Tibial artery (tissue), 4 donors: ENCODE measurements at places on chromosomes 1 and 21.

- no peak for DNase-seq
- no peak overlapping the region for H3K27ac ChIP-seq
- no peaks in the 10 kb centered on the region for H3K36me3 ChIP-seq
- H3K4me1 ChIP-seq = peaks cover 3% of the 10 kb centered on the region
- no peak overlapping the region for H3K4me3 ChIP-seq
- no peaks in the 10 kb centered on the region for H3K27me3 ChIP-seq
These were observed 158.7 kb upstream of the IRF2BP2 start for GRCh38 chr1:234768569-234769283.

DNA sequence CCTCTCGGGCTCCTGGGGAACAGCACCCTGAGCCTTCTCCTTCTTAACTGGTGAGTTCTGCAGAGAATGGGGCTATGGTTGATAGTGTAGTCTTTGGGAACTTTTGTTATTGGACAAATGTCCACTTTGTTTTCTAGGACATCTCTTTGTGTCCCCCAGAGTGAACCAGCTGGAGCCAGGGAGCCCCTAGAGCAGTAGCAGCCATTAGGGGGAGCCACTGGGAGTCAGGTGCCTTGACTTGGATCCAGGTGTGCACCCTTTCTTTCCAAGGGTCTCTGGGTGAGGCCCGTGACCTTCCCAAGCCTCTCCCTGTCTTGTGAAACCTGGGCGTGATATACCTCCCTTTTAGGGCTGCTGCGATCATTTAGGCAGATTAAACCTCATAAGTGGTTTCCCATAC, 36.9 kb downstream of the ABCG1 start:
- no peak for DNase-seq
- no peak overlapping the region for H3K4me3 ChIP-seq
- peaks cover 31% of the 10 kb centered on the region for H3K27me3 ChIP-seq
- H3K36me3 ChIP-seq = no peaks in the 10 kb centered on the region
- no peaks in the 10 kb centered on the region for H3K4me1 ChIP-seq
- H3K27ac ChIP-seq = no peak overlapping the region

DNA sequence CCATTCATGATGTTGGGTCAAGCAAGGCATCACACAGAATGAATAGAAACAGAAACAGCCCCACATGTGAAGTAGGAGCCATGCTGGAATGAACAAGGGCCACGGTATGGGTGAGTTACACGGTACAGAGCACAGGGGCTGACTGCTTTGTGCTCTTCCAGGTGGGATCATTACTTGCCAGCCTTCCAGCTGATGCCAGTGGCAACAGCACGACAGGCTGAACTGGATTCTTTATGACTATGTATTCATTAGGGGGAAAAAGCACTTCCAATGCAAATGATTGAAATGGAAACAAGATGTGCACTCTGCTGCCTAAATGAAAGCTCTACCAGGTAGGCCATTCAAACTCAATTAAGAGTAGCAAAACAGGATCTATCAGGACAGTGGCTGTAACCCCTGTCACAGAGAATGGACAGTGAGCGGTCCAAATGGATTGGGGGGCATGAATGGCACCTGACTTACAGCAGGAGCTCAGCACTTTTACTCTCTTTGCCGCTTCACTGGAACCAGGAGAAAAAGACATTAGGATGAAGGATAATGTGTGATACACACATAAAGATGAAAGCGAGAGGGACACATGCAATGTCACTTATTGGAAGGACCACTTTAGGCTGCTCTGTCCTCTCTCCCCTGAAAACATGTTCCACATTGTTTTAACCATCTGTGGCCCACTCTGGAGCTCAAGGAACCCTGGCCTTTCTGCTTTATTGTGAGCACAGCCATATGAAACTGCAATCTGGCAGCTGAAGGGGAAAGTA, 23.4 kb upstream of the IRF2BP2 start:
- no peaks in the 10 kb centered on the region for H3K27me3 ChIP-seq
- no peaks in the 10 kb centered on the region for H3K4me1 ChIP-seq
- H3K4me3 ChIP-seq = no peak overlapping the region
- no peaks in the 10 kb centered on the region for H3K36me3 ChIP-seq

- H3K4me3 ChIP-seq = no peak overlapping the region
- peaks cover 57% of the 10 kb centered on the region for H3K4me1 ChIP-seq
- H3K27me3 ChIP-seq = no peaks in the 10 kb centered on the region
- no peak for DNase-seq
- H3K36me3 ChIP-seq = peaks cover 48% of the 10 kb centered on the region
These were observed 10.1 kb downstream of the ZC3H12A start for GRCh38 chr1:37484325-37485051.

DNA sequence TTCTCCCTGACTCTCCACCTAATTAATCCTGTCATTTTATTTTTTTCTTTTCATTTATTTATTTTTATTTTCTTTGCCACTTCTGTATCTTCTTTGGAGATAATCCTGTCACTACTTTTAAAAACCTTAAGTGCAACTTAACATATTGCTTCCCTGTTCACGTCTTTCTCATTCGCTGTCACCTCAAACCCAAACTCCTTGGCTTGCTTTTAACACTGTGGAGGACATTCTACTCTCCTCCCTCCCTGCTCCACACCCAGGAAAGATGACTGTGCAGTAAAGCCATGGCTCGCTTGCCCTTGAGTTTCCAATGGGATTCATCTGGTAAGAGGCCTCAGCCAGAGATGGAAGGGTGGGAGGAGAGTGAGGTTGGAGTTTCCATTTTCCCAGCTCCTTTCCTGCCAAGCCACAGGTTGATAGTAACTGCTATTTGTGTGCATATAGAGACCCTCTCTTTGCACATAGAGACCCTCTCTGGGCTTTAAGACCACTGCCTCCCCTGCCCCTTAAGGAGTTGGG, 6.4 kb upstream of the BRWD1 start:
- H3K27me3 ChIP-seq = no peaks in the 10 kb centered on the region
- no peaks in the 10 kb centered on the region for H3K36me3 ChIP-seq
- H3K27ac ChIP-seq = peak overlapping the region; percentile 35
- no peak overlapping the region for H3K4me3 ChIP-seq
- no peak for DNase-seq

- peak; percentile 89 for DNase-seq
- H3K27ac ChIP-seq = peak within 1 kb of the TSS; percentile 67
- peaks cover under 1% of the 10 kb centered on the region for H3K4me1 ChIP-seq
- H3K36me3 ChIP-seq = no peaks in the 10 kb centered on the region
These were observed at the start of gene SH3BGR for GRCh38 chr21:39451332-39452206. SH3BGR (plus strand) TSS chr21:39451970; CDS start chr21:39452097, 127 bp downstream.
